ENCODE measurements at places on chromosomes 1 and 21.

DNA sequence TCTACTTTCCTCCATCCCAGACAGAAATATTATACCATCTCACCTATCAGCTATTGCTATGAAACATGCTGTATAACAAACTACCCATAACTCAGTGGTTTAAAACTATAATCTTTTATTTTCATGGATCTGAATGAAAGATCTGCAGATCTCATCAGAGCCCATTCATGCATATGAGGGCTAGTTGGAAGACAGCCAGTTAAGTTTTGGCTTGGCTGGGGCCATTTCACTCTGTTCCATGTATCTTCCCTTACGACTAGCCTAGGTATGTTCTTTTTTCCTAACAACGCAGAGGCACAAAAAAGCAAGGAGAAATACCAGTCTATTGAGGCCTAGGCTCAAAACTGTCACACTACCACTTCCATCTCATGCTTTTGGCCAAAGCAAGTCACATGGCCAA, 28.1 kb upstream of the RGS1 start:
- DNase-seq, result no peak

DNA sequence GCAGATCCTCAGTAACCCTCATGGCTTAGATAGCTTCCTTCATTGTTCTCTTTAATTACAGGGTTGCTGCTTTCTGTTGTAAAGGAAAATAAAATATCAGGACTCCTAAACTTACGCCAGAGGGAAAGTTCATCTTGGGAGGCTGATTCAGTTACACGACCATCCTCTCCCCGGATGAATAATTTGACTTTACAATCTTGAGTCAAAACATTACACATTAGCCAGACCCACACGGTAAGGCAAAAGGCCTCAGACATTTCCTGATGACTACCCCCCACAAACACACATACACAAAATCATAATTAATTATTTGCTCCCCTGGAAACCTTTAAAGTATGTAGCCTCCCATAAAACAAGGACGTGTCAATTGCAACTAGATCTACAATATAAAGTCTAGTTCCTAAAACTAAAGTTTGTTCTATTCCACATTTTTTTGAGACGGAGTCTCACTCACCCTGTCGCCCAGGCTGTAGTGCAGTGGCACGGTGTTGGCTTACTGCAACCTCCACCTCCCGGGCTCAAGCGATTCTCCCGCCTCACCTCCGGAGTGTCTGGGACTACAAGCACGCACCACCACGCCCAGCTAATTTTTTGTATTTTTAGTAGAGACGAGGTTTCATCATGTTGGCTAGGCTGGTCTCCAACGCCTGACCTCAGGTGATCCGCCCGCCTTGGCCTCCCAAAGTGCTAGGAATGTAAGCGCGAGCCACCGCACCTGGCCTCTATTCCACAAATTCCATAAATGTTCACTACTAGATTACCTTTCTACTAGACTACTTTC, 830 bp upstream of the PRDX1 start:
- peak; percentile 59 for DNase-seq

- no peak for DNase-seq
These were observed 61.2 kb downstream of the TP53BP2 start for GRCh38 chr1:223784541-223784940.

- DNase-seq, result peak; percentile 44
These were observed 60.8 kb downstream of the ZNF684 start for GRCh38 chr1:40592107-40592803.

- DNase-seq, result peak; percentile 85
These were observed 948 bp downstream of the STK40 start for GRCh38 chr1:36384542-36385409.

All from Calu3 (cell line).